Frontal cortex (tissue), 4 donors: ENCODE measurements at places on chromosomes 7 and 10. TPM values are rescaled to one million over a fixed set of nuclear protein-coding genes. Genes with fewer than 3 reads are reported as not detected.

Gene GNGT1
- total RNA-seq = not detected

Gene ENTPD1
- total RNA-seq = 6.9 TPM

Gene TMEM26
- under 0.01 TPM for total RNA-seq

Gene HTR5A
- 2.9 TPM for total RNA-seq

Gene GRM3
- total RNA-seq = 155 TPM

Gene PNLIPRP2
- not detected for total RNA-seq

Gene BNIP3
- total RNA-seq = 33.0 TPM

Gene PGAM1
- 143 TPM for total RNA-seq

Gene CHRM2
- total RNA-seq = 5.3 TPM

Gene TACR2
- 0.82 TPM for total RNA-seq

Gene ANKRD7
- 12.2 TPM for total RNA-seq

Gene ARMC10
- 42.0 TPM for total RNA-seq

Gene FAM25A
- total RNA-seq = not detected

Gene FFAR4
- total RNA-seq = not detected

Gene SLIT1
- total RNA-seq = 48.9 TPM

Gene UBE3C
- 87.6 TPM for total RNA-seq

Gene AOAH
- total RNA-seq = 3.7 TPM

Gene LRRN3
- total RNA-seq = 153 TPM

Gene LBX1
- not detected for total RNA-seq

Gene HOGA1
- total RNA-seq = 0.41 TPM

Gene HSPA12A
- 33.0 TPM for total RNA-seq

Gene MYOF
- total RNA-seq = 2.9 TPM

Gene CALML5
- not detected for total RNA-seq

Gene FAM131B
- 73.8 TPM for total RNA-seq

Gene CPA2
- not detected for total RNA-seq

Gene PDE6C
- not detected for total RNA-seq

Gene TUBB8
- total RNA-seq = not detected

Gene H2BK1
- not detected for total RNA-seq

Gene TEX47
- not detected for total RNA-seq

Gene OR6B1
- not detected for total RNA-seq

Gene ACBD7
- total RNA-seq = 10.6 TPM

Gene IL2RA
- not detected for total RNA-seq

Gene LIPM
- not detected for total RNA-seq

Gene NODAL
- 2.0 TPM for total RNA-seq

Gene SPDYE11
- total RNA-seq = under 0.01 TPM

Gene INPP5F
- 212 TPM for total RNA-seq
